HepG2 (cell line): ENCODE measurements at places on chromosomes 2 and 18. TPM values are rescaled to one million over a fixed set of nuclear protein-coding genes. Genes with fewer than 3 reads are reported as not detected.

The LINC00305 gene
- not detected in 2 replicates for polyA plus RNA-seq

The ALPG gene
- polyA plus RNA-seq, result not detected in 2 replicates

- DNase-seq, result peak; percentile 36
Observed at GRCh38 chr2:8592736-8593135, 89.1 kb upstream of the ID2 start.

The SAG gene
- not detected in 2 replicates for polyA plus RNA-seq

- peak; percentile 62 for DNase-seq
Observed at GRCh38 chr18:21599585-21600525, 649 bp downstream of the ESCO1 start.

GRCh38 chr2:925309-925708 lies 25.3 kb upstream of the SNTG2 start:
- no peak for DNase-seq

GRCh38 chr2:86035883-86036668 lies 69.6 kb downstream of the POLR1A start:
- no peak for DNase-seq

DNA sequence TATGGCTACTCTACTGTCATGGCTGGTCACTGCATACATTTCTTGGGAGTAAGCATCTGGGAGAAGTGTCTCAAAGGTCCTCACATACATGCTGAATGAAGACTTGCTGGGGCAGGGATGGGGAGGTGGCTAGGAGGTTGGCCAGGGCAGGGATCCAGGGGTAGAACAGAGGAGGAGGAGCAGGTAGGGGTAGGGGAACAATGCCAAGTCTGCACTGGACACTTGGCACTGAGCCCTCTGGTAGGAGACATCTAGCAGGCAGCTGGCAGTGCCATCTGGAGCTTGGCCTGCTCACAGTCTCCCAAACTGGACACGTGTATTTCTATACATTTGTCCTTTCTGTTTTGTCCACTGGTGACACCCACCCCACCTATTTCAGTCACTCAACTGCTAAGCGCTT lies 62.7 kb upstream of the REV1 start:
- DNase-seq, result no peak

- no peak for DNase-seq
Observed at GRCh38 chr2:32701806-32702205, 74.0 kb downstream of the TTC27 start.

DNA sequence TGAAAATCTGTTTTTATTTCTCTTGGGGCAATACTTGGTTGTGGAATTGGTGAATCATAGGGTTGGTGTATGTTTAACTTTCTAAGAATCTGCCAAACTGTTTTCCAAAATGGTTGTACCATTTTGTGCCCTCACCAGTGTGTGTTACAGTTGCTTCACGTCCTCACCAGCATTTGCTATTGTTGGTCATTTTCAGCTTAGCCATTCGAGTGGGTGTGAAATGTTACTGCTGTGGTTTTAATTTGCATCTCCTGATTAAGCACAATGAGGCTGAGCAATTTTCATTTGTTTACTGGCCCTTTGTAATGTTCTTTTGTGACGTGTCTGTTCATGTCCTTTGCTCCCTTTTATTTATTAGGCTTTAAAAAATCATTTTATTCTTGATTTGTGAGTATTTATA lies 49.7 kb downstream of the FOSL2 start:
- DNase-seq, result no peak

The CTAGE1 gene
- 0.01 TPM in 1 of 2 replicates, not detected in the other for polyA plus RNA-seq

The ARHGEF4 gene
- polyA plus RNA-seq, result 0.08 and 0.13 TPM in 2 replicates

GRCh38 chr2:50624506-50624905 lies 407.4 kb downstream of the NRXN1 start:
- DNase-seq, result no peak

DNA sequence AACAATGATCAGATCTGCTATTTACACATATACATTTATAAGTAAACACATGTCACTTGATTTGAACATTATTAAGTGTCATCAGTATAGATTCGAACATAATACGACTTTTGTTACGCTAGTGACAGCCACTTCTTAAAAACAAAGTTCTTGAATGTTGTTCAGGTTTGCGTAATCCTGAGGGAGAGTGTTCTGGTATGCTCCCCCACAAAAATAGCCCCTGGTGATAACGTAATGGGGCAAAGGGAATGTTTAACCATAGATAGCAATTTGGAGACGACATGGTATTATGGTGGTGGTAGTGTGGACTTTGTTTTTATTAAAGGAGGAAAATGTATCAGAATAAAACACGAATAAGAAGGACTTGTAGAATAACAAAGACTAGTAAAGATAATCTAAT lies 90.6 kb downstream of the PLEKHM3 start:
- peak; percentile 68 for DNase-seq

- no peak for DNase-seq
Observed at GRCh38 chr18:58396144-58396543, 232.7 kb downstream of the ALPK2 start.

- no peak for DNase-seq
Observed at GRCh38 chr2:137924019-137924418, 40.3 kb upstream of the HNMT start.

GRCh38 chr2:158099716-158100115 lies 2.0 kb upstream of the UPP2 start:
- peak; percentile 47 for DNase-seq

GRCh38 chr18:37529863-37530262 lies 35.7 kb downstream of the CELF4 start:
- DNase-seq, result no peak

DNA sequence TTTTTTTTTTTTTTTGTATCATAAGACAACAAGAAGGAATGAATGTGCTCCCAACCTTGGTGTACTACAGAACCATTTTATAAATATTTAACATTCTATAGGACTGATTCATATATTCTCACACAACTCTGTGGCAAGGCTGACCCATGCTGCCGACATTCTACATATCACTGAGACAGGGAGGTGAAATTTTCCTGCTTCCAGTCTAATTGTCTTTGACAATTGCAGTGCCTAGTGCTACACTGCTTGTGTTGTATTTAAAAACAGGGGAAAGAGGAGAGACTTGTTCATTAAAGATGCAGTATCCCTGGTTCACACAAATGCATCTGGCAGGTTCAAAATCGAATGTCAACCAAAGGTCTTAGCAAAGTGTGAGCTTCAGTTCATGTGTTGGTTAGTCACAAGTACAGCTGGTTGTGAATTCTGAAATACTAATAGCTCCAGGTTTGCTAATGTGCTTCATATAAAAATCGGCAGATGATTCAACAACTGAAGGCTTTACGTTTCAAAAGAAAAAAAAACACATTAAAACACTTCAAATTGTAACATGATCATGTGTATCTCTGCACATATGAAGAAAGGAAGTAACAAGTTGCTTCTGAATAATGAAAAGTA lies 130.8 kb downstream of the FIGN start:
- DNase-seq, result no peak

DNA sequence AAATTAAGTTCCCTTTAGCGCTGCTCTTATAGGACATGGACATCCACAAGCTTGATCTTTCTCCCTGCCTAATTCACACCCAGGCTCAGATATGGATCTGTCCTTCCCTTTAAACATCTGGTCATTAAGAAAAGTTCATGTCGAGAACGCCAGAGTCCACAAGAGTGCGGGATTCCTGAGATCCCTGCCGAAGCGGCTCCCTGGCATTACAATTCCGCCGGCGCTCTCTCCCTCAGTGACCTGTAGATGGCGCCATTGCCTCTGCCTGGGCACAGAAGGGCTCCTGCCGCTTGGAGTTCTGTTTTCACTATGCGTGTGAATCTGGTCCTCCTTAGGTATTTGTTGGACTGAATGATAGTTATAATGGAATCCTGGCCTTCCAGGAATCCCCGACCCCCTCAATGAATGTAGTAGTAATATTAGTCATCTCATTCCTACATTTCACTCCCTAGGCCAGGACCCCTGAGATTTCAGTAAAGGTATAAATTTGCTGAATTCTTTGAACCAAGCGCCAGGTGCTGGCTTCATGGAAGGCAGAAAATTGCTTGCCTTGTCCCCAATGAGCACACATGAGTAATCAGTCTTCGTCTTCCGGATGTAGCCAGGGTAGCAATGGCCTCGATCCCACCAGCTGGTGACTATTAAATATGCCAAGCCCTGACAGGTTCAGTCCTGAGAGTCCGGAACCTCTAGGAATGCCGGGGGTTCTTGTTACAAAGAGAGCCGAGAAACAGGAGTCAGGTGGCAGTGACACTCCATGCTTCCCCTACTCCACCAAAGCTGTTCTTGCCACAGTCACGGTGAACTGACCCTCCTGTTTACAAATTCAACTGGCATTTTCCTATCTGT lies 26.4 kb upstream of the CD207 start:
- DNase-seq, result peak; percentile 76

DNA sequence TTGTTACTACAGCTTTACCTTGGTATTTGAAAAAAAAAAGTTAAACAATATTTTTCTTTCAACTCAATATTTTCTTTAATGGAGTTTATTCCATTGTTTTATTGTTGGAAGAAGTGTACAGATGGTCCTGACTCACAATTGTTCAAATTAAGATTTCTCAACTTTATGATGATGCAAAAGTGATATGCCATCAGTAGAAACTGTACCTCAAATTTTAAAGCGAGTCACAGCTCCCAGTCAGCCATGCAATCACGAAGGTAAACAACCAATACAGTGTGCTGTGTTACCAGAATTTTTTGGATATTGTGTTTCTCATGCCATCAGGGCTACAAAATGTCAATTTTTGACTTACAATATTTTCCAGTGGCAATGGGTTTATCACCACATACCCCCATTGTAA lies 54.0 kb upstream of the COL5A2 start:
- DNase-seq, result no peak

- DNase-seq, result no peak
Observed at GRCh38 chr2:183010112-183010511, 28.1 kb downstream of the NCKAP1 start.

The TMEM37 gene
- 115 and 141 TPM in 2 replicates for polyA plus RNA-seq

- no peak for DNase-seq
Observed at GRCh38 chr18:74528478-74528877, 5.8 kb upstream of the CNDP1 start.

DNA sequence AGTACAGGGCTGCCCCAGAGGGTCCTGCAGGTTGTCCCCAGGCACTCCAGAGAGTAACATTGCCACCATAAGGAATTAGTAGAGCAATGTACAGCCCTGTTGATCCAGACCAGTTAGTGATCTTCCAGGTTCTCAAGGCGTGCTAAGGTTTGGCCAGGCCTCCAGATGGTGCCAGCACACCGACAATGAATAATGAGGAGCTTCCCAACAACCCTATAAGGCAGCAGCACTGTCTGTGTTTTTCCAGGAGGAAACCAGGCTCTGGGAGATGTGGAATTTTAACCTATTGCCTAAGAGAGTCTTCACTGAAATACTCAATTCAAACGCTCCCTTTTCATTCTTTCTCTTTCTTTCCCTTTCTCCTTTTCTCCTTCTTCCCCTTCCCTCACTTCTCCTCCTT lies 122.1 kb downstream of the MGAT5 start:
- peak; percentile 75 for DNase-seq

DNA sequence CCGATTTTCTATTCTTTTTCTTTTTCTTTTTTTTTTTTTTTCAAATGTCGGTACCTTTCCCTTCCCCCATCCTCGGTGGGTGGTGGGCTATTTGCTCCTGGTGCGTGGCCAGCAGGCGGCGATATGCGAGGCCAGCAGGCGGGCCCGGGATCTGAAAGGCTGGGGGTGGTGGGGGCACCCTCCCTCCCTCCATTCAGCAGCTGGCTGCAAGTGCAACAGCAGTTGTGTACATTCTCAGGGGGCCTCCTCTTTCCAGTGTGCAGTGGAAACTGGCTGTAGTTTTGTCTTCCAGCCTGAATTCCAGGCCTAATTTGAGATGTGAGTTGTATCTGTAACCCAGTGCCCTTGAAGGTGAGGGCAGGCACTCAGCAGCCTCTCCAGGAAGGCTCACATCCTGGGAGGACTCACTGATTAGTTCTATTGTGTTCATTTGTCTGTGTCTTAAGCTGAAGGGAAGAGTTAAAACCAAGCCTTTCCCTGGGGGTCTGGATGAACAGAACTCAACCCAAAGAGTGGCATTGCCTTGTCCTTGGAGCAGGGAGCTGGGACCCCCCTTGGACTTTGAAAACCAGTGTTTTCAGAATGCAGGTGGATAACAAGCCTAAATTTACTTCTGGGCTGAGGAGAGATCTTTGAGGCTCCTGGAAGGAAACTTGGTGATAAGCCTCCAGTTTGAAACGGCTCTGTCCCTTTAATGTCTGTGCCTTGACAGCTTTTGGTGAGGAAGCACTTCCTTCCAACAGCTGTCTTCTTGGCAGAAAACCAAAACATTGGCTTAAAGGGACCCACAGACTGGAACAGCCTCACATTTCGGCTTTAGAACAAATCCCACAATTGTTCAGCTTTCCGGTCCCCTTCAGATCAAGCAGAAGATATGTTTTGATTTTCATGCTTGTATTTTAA lies 3.3 kb downstream of the MYCN start:
- DNase-seq, result no peak

DNA sequence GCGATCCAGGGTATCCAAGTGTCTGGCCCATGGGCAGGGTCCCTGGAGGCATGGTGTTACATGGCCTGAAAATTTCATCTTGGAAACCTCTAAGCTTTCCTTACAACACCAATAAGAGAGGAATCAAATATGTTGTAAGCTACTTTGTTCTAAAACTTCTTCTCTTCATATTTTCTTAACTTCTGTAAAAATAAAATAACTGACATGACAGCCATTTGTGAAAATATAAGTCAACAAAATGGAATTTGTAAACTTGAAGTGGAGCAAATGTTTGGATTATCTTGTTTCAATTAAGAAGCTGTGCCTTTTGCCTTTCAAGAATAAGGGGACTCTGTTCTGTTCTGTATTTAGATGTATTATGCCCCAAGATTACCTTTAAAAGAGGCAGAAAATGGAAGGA lies 319.7 kb downstream of the LPIN1 start:
- no peak for DNase-seq

DNA sequence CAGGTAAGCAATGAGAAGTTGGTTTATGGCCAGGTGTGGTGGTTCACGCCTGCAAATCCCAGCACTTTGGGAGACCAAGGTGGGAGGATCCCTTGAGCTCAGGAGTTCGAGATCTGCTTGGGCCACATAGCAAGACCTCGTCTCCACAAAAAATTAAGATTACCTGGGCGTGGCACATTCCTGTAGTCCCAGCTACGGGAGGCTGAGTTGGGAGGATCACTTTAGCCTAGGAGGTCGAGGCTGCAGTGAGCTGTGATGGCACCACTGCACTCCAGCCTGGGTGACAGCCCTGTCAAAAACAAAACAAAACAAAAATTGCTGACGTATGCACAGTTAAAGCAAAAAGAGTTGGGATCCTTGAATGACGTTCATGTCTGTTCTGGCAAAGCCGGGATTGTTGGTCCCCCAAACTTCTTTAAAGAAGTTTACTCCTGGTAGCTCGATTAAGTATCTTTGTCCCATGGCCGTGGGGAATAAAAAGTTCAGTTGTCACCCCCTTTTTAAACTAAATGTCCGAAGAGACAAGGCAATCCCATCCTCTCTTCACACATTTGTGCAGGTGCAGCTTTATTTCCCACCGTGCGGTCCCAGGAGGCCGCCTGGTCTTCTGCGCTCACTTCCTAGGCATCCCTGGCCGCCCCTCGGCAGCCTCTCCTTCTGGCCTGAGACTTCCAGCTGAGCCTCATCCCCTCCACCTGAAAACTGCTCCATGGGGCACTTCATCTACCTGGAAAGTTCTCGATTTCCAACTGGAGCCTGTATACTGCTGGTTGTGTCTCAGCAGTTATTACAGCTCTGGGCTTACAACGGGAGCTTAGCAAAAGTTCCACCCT lies 762 bp upstream of the SPOPL start:
- peak; percentile 38 for DNase-seq
